ENCODE measurements at places on chromosomes 13 and 19. TPM values are rescaled to one million over a fixed set of nuclear protein-coding genes. Genes with fewer than 3 reads are reported as not detected.

DNA sequence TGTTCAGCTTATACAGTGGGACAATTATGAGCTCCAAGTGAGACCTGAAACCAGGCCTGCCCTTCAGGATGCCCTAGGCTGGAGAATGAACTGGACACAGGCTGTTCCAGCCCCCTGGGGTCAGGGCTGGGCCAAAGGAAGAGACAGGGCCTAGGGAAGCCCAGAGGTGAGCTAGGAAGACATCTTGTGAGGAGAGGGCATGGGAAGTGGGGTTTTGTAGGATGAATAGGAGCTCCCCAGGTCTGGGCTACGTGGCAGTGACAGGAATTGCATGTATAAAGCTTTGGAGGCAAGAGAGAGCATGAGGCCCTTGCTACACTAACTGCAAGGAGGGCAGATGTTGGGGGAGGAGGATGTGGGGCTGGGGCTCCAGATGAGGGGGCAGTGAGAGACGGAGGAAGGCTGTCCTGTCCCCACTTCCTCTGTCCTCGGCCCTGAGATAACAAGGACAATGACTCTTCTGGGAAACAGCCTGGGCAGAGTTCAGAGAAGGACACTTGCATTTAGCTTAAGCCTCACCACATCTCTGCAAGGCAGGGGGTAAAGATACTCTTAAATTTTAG is 1.5 kb upstream of the TBXA2R start:
- DNase-seq, result no peak

Gene CEACAM3
- total RNA-seq, result 0.59 TPM

DNA sequence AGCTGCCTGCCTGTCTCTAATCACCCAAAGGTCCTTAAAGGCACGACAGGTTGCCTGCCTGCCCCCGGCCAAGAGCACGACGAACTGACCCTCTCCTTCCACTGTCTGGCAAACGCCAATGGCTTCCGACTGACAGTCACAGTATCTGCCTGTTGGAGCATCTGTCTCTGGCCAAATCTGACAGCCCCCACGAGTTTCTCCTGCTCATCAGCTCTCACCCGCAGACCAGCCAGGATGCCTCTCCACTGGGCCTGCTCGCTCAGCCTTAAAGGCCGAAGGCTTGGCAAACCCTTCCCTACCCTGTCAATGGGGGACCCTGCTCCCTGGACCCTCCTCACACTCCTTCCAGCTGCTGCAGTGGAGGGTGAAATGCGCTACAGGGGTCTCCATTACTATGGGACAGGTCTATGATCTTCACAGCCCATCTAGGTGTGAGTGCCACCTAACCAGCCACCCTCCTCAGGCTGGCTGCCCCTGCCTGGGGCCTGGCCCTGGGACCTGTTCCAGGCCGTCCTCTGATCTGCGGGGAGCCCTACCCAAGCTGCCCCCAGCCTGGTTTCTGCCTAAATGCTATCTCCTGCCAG is 932 bp downstream of the FAM83E start:
- no peak for DNase-seq

GRCh38 chr19:18126097-18126496 is 26.9 kb upstream of the PIK3R2 start:
- DNase-seq, result no peak

DNA sequence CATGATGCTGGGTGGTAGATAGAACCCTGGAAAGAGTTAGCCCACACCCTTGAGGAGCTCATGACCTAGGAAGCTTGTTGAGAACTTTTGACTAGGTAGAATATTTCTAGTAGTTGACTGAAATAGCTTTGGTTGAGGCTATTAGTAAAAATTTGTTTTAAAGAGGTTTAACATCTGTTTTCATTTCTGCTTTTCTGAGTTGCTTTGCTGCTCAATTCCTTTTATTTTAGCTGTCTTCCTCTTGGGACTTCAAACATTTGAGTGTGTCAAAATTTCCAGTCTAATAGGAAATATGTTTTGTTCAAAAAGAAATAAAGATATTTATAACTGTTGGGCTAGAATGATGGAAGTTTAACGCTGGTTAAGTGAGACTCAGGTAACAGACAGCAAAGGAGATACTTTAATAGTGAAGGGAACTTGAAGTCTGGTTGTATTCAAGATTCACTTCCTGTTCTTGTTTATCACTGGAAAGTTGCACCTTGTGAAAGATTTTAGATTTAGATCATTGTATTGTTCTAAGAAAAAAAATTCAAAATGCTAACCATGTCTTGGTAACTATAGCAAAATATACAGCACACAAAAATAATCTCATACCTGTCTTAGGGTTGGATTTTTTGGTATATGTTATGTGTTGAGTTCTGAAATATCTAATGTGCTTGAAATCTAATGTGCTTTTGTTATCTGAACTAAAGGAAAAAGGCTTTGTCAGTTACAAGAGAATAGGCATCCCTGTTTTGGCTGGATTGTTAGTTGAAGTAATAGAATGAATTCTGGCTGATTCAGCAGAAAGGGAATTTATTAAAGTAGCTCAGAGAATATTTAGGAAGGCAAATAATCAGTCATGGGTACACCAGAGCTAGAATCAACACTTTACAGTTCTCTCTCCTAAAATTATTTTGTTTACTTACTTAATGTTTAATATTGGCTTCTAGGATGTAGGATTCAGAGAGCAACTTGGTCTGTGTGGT is 24.4 kb upstream of the GPR18 start:
- no peak for DNase-seq
